ENCODE measurements at places on chromosomes 6 and 20.

GRCh38 chr6:110950440-110950839 is 8.1 kb upstream of the GTF3C6 start:
- DNase-seq = no peak

DNA sequence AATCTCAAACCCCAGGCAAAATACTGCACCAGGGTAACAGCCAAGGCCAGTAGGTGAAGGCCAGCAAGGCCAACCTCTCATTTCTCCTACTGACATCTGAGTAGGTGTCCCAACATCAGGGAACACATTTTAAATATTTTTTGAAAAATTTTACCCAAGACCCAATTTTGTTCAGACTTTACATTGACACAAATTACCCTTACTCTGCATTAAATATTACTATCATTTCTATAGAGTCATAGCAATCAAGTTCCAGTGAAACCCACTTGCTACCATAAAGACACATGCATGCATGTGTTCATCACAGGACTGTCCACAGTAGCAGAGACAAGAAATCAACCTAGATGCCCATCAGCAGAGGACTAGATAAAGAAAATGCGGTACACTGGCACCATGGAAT is 99.9 kb downstream of the NRN1 start:
- DNase-seq = no peak

DNA sequence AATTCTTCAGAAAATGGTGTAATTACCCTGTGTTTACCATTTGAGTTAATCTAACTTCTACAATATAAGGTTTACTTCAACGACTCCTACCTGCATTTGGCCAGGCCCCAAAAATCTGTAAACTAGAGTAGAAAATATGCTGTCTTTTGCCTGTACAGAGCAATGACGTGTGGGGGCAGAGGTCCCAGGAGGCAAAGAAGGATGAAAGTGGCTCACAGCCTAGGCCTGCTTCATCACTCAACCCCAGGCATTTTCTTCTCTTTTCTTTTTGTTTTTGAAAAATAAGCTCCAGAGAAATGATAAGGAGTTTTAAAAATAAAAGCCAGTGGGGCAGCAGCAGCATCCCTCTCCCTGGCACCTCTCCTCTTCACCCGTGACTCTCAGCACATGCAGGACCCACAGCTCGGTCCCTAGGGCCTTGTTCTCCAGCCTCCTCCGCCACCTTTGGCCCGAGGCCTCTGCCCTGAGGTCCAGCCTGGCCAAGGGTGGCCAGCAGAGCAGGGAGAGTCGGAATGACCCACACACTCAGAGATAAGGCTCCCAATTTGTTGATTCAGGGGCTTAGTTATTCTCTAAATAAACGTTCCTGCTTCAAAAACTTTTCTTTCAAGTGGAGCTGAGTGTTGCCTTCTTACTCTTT is 310.3 kb upstream of the RNF24 start:
- DNase-seq = no peak

DNA sequence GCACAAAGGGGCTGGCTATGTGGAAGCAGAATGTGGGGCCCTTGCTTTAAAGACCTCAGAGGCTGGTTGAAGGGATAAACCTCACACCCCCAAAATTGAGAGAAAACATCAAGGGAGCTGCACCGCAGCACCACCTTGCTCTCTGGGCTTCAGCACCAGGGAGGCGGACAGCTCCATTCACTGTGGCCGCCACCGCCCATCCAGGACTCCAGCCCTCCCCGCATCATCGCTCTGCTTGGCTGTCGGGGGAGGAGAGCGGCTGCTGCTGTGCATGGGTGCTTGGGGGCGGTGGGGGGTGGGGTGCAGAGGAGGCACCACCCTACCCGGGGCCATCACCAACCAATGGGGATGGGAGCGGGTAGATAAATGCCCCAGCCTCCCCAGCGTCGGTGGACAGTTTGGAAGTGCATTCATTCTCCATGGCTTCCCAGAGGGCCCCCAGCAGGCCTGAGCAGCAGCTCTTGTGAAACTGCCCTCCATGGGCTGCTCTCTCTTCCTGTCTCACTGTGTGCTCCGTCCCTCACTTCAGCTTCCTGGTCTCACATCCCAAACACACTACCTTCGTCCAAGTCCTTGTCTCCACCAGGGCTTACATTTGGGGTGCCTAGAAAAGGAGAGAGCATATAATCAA is 75.7 kb upstream of the BHLHE23 start:
- DNase-seq = no peak

GRCh38 chr6:85484948-85485347 is 35.1 kb downstream of the NT5E start:
- no peak for DNase-seq

Measured in activated T-cell treated with anti-CD3 and anti-CD28 coated beads for 24 hours (primary cell).